Endothelial cell (in vitro differentiated cells): ENCODE measurements at places on chromosomes 5 and 9. TPM values are rescaled to one million over a fixed set of nuclear protein-coding genes. Genes with fewer than 3 reads are reported as not detected.

DNA sequence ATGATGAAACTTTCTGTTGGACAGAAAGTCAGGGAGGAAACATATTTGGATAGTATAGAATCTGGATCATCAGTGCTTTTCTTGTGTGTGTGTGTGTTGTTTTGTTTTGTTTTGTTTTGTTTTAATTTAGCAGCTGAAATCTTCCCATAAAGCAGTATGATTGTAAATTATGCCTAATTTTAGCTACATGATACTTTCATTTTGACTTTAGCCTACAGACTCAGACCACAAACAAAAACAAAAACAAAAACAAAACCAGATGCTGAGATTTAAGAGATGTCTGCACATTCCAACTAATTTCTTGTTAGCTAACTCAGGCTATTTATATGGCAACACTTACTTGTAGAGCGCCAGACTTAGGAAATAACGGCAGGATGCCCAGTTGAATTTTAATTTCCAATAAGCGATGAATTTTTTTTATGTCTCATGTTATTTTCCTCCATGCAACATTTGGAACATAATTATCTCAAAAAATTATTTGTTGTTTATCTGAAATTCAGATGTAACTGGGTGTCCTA, 119.5 kb upstream of the TRPC7 start:
- no peak for DNase-seq

DNA sequence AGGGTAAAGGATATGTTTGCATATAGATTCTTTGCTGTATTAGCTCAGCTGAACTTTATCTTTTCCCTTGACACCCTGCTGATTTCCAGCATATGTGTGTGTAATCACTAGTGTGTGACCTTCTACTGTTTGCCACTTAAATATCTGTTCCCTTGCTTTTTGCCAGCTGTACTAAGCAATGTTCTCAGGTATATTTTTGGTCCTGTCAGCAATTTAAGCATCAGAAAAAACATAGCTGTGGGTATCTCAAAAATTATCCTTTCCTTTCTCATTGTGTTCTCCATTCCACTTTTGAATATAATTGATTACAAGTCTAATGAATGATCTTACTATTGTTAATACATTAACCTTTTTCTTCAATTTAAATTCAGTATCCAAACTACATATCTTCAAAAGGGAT, 59.2 kb upstream of the CDH10 start:
- no peak for DNase-seq

GRCh38 chr5:79636981-79637733, 24.9 kb downstream of the TENT2 start:
- no peak for DNase-seq

DNA sequence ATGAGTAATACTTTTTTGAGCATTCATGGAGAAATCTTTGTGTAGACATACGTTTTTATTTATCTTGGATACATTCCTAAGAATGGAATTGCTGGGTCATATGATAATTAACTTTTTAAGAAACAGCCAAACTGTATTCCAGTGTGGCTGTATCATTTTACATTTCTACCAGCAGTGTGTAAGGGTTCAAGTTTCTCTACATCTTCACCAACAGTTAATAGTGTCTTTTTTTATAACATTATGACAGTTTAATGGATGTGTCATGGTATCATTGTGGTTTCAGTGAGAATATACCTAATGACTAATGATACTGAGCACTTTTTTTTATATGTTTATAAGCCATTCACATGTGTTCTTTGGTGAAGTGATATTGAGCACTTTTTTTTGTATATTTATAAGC, 52.4 kb downstream of the NIPBL start:
- DNase-seq, result no peak

DNA sequence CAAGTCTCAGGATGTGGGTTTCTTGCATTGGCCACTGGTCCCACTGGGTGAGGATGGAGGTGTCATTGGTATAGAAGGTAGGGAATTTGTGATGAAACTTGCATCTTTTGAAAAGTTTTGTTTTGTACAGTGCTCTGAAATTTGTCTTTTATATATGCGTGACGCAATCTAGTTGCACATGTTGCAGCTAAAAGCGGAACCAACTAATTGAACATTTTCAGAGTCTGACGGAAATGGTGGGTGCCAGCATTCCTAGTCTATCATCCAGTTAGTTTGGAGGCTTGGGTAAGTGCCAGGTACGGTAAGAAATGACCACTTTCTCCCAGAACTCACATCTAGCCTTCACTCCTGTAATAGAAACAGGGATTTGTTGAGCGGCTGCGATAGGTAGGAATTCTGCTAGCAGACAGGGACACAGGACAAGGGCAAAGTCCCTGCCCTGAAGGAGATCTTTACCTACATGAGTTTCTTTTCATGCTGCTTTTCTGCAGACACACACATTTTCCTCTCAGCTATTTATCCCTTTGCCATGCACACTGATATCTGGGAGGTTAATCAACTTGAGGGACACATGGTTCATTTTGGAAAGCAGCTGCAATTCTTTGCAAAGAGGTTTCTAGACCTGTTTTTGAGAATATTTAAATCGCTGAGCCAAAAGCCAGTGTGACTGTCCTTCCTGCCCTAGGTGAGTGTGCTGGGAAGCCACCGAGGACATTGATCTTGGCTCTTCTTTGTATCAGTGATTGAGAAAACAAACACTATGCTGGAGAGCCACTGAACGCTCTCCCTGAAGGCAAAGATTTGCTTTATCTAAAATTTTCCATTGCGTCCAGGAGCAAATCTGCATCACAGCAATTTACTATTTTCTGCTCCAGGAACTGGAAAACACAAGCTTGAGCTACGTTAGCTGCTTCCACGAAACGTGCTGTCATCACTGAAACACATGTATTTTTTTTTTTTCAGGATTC, 89.7 kb downstream of the DAP start:
- DNase-seq, result no peak

DNA sequence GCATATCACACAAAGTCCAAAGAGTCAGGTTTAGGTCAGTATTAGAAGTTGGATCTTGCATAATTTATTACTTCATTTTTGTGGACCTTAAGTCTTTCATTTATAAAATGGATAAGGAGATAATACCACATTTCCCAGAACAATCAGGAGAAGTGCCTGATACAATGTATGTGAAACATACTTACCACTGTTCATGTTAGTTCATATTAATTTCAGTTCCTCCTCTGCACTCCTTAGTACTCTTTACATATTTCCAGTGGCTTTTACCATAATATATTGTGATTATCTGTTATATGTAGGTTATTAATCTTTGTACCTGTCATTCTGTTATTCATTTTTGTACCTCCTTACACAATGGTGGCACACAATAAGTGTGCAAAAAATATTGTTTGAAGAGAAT, 214.4 kb downstream of the ARL15 start:
- DNase-seq, result no peak

- DNase-seq, result no peak
These were observed 739 bp downstream of the CARD9 start for GRCh38 chr9:136372561-136373299.

- peak; percentile 38 for DNase-seq
These were observed 7.1 kb upstream of the AFAP1L1 start for GRCh38 chr5:149264439-149265067.

Gene ZDHHC11
- 14.3 TPM for total RNA-seq

Gene TTC23L
- 0.26 TPM for total RNA-seq

Gene GM2A
- 33.9 TPM for total RNA-seq

Gene ENHO
- 4.1 TPM for total RNA-seq
